Activated CD4-positive, CD25-positive, alpha-beta regulatory T cell (primary cell): ENCODE measurements at places on chromosomes 12 and 14.

GRCh38 chr12:69022674-69023073 is 89.7 kb upstream of the CPM start:
- no peak for DNase-seq

GRCh38 chr12:5035618-5036017 is 8.1 kb upstream of the KCNA5 start:
- no peak for DNase-seq

- DNase-seq = no peak
Measured at GRCh38 chr12:94418517-94418916, 41.1 kb downstream of the CEP83 start.

- peak; percentile 50 for DNase-seq
Measured at GRCh38 chr12:123075646-123076171, 75.2 kb downstream of the PITPNM2 start.

DNA sequence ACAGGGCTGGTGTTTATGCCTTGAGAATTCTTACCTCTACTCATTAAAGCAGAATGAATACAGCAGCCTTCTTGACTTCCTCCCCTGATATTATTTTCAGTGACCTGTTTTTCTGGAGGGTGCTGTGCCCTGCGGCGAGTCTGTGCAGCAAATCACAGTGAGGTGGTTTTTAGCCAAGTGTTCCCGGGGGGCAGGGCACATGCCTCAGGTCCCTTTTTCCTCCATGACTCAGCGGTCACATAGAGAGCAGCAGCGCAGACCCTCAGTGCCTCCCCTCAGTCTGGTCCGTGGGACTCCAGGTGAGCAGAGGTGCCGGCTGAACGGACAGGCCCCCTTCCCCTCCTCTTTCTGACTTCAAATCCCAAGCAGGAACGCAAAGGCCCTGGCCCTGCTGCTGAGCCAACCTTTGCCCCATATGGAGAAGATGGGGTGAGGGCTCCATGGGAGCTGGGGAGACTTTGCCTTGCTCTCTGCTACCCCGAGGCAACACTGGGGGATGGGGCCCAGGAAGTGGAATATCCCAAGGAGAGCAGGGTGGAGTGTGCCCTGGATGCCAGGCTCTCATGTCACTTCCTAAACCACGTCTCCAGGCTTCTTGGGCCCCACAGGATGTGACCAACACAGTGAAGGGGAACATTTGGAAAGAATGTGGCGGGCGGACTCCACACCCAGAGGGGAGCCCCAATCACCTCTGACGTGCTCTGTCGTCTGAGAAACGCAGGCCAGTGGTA is 90.0 kb downstream of the DHRS2 start:
- no peak for DNase-seq

- no peak for DNase-seq
Measured at GRCh38 chr12:67019070-67019469, 250.1 kb upstream of the CAND1 start.

- no peak for DNase-seq
Measured at GRCh38 chr14:37232907-37233481, 35.3 kb downstream of the MIPOL1 start.

DNA sequence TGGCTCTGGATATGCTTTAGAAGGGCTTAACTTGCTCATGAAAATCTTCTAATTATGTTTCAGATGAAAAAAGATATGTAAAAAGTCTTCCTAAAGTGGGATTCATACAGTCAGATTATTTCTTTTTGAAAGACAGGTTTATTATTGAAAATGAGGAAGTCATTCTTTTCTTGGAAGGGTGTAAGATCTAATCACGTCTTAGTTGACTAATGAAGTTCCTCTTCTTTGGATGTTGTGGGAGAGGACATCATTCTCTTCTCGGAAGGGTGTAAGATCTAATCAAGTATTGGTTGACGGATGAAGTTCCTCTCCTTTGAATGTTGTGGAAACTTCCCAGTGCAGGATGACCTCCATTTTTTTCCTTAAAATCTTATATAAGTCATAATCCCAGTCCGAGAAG is 74.9 kb downstream of the ALG10 start:
- no peak for DNase-seq

DNA sequence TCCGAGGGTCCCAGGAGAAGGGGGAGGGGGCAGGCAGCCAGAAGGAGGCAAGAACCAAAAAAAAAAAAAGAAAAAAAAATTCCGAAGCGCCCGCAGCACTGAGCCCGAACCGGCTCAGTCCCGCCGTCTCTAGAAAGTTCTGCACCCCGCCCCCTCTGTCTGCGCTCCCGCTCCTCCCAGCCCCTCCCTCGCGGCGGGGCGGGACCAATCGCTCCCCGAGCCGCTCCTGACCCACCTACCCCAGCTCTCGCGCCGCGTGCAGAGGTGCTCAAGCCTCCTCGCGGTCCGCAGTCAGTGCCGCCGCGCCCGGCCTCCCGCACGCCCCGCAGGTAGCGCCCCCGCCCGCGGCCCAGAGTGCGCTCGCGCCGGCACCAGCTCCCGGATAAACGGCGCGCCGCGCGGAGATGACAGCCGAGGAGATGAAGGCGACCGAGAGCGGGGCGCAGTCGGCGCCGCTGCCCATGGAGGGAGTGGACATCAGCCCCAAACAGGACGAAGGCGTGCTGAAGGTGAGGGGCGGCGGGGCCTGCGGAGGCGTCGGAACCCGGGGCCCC is at the start of gene FKBP4:
Gene FKBP4 (plus strand): TSS at position 235 of the 554 bp plus-strand sequence. CDS start 170 bp downstream, at position 405.
- peak; percentile 80 for DNase-seq
